Stomach (tissue), 19 donors: ENCODE measurements at places on chromosomes 1 and 21.

- no peaks in the 10 kb centered on the region for H3K36me3 ChIP-seq
- peak within 1 kb of the TSS; percentile 89 for H3K27ac ChIP-seq
- peaks cover 39% of the 10 kb centered on the region for H3K4me1 ChIP-seq
- peak within 1 kb of the TSS; percentile 63 for H3K4me3 ChIP-seq
- DNase-seq: peak; percentile 78
Measured at GRCh38 chr1:237041795-237042525, at the start of gene RYR2. TSS of gene RYR2 (plus strand) at chr1:237042184. CDS start at chr1:237042522, 338 bp downstream.

DNA sequence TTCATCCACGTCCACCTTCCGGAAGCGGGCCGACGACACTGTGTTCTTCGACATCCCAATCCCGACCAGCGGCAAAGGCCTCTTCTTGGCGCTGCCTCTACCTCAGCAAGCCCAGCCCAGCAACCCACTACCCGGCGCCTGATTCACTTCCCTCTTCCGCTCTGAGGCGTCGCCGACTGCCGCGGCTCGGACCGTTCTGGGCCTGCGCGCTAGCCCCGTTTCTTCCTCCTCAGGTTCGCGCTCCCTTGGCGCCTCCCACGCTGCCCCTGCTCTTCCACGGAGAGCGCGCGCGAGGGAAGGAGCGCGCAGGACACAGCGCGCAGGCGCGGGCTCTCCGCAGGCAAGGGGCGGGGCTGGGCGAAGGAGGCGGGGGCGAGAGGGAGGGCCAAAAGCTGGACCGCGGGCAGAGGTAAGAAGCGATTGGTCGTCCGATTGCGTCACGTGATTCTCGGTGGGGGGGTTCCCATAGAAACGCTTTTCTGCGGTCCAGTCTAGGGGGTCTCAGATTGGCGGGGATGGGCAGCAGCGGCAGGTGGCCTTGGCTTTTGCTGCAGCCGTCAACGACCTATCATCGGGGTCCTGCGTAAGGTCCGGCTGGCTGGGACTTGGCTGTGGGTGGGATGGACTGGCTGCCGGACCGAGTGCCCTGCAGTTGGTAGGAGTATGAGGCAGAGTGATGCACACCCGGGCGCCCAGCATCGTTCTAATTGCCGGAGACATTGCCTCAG is at the start of gene ARPC5:
TSS of gene ARPC5 (minus strand) at position 178 of the 728 bp plus-strand sequence. CDS start at position 54, 124 bp downstream.
- H3K27ac ChIP-seq: peak within 1 kb of the TSS; percentile 97
- H3K27me3 ChIP-seq: no peaks in the 10 kb centered on the region
- DNase-seq: peak; percentile 99
- H3K36me3 ChIP-seq: no peaks in the 10 kb centered on the region

DNA sequence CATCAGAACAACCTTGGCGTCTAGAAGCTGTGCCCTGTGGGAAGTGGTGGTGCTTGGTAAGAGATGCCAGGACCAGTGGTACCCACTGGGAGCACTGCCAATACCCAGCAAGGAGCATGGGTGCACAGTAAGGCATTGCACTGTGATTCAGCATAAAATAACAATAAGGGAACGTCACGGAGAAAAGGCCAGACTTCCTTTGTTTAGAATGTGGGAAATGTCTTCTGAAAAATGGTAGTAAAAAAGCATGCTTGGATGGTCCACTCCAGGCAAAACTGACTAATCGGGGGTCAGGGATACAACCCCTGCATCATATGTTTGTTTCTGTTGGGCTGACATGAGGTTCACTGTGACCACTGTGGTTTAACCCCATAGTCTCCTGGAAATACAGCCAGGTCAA is 14.7 kb downstream of the METTL18 start:
- no peak overlapping the region for H3K27ac ChIP-seq

- peaks cover 63% of the 10 kb centered on the region for H3K36me3 ChIP-seq
- no peaks in the 10 kb centered on the region for H3K27me3 ChIP-seq
- H3K4me1 ChIP-seq: peaks cover 14% of the 10 kb centered on the region
- DNase-seq: no peak
Measured at GRCh38 chr21:43981151-43981870, 30.8 kb upstream of the TRAPPC10 start.

GRCh38 chr1:214006845-214007244 is 19.1 kb downstream of the PROX1 start:
- no peaks in the 10 kb centered on the region for H3K36me3 ChIP-seq
- H3K4me1 ChIP-seq: peaks cover 5% of the 10 kb centered on the region
- no peak for DNase-seq

GRCh38 chr1:51957618-51958017 is 32.9 kb downstream of the RAB3B start:
- no peak overlapping the region for H3K27ac ChIP-seq
- no peaks in the 10 kb centered on the region for H3K4me1 ChIP-seq
- peak; percentile 42 for DNase-seq
- no peak overlapping the region for H3K4me3 ChIP-seq
- peaks cover 8% of the 10 kb centered on the region for H3K27me3 ChIP-seq

GRCh38 chr1:238777551-238777950 is 608.8 kb upstream of the CHRM3 start:
- H3K4me3 ChIP-seq: no peak overlapping the region
- no peak for DNase-seq
- no peaks in the 10 kb centered on the region for H3K4me1 ChIP-seq
- no peaks in the 10 kb centered on the region for H3K36me3 ChIP-seq

DNA sequence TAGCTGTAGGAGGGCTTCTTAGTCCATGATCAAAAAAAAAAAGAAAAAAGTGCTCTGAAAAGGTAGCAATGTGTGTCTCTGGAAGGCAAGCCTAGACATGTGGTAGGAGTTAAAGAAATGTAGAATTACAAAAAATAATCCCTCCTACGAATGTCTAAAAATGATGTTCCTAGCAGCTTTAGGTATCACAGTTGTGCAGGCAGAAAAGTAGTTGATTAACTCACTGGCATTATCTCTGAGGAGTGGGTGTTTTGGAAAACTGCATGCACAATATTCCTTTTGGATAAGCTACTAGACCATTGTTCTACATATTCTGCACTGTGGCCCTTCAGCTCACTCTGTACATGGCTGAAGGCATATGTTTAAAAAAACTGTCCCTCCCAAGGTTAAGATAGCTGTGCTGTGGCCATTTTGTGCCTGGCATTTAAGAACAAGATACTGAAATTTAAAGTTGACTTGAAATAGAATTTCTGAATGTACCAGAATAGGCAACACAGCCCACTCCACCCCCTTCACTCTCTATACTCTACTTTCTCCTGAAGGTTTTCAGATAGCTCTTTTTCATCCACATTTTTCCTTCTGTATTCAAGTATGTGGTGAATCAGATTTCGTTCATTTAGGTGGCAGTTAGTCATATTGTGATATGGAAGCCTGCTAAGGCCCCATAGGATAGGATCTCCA is 463.9 kb upstream of the LRRC7 start:
- H3K36me3 ChIP-seq: no peaks in the 10 kb centered on the region
- H3K4me1 ChIP-seq: no peaks in the 10 kb centered on the region
- H3K4me3 ChIP-seq: no peak overlapping the region
- H3K27me3 ChIP-seq: no peaks in the 10 kb centered on the region
- DNase-seq: no peak
